CD4-positive, alpha-beta T cell treated with Interleukin-17A for 4 hours (primary cell): ENCODE measurements at places on chromosomes 6 and 20.

DNA sequence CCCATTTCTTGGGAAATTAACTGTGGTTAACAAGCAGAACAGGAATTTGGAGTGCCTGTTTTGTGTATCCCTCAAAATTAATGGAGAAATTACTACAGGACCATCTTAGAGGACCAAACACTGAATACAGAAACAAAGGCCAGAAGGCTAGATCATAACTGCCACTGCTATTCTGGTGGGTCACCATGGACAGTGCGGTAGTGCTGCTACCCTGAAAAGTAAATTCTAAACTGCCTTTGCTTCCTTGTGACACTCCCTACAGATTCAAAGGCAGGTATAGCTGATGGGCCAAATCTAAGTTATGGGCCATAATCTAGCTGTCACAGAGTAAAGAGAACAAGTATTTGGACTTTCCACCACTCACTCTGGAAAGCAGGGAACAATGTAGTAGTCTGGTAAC lies 575.8 kb upstream of the ADGRB3 start:
- no peak for DNase-seq

- DNase-seq = no peak
Measured at GRCh38 chr6:140178935-140179334, 804.5 kb upstream of the CITED2 start.

- no peak for DNase-seq
Measured at GRCh38 chr6:12528581-12529363, 187.8 kb upstream of the PHACTR1 start.

DNA sequence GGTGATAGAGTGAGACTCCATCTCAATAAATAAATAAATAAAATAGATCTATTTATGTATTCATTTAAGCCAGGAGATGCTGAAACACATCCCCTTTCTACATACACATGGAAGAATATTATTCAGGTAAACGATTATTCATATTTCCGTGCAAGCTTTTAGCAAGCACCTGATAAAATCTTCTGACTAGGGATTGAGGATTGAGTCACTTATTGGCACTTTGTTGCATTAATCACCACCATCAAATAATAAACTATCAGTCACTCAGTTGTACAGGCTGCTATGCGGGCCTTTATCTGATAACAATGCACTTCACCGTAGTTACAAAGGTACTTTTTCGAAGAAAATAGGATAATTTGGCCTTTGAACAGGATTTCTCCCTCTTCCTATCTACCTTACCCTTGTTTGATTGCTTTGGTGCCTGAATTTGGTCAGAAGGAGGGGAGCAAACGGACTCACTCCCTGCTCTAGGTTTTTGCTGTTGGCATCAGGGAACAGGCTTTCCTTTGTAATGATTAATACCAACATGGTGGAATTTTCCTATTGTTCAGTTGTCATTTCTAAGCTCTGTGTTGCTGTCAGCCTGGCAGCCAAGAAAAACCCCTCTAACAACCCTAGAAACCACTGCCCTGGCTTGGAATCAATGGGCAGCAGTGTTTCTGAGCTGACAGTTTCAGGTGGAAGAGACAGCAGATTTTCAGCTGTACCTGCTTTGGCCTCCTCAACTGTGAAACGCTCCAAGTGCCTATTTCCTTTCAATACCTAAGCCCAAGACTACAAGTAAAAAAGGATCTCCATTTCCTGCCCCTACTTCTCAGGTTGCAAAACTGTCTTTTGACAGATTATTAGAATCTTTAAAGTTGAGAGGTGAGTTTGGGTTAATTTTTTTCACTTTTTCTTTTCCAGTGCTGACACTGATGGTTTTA lies 63.0 kb downstream of the MYB start:
- DNase-seq = no peak

DNA sequence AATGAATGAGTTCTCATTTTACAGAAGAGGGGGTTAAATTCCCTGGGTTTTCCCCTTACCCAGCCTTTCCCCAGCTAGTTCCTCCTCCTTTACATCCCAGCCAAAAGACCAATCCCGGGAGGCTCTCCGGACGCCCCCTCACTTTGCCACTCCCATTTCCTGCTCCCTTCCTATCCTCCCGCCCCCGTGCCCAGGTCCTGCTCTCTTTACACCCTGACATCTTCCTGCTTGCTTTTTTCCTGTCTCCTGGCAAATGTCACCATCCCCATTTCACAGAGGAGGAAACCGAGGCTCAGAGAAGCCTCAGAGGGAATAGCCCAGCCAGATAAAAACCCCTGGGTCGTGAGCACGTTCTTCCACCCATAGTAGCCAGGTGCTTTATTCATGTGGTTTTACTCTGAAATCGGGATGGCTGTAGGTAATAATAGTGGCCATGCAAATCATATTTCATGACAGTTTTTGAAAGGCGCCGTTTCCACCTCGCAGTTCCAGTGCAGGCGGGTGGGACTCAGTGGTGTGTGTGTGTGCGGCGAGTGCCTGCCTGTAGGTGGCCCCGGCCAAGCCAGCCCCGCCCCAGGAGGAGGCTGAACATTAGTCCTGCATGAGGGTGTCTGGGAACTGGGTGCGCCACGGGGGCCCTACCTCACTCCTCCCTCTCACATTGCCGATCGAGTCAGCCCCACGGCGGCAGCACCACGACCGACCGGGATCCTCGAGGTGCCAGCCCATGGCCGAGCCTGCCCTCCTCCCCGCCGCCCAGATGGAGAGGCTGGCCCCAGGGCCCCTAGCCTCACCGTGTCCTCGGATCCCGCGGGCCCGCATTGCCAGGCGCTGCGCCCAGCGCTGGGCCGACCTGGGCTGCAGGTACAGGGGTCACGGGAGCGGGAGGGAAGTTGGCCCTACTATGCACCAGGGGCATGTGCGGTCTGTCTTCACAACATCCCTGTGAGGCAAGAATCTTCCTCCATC lies at the start of gene ARHGAP40:
Gene ARHGAP40, plus strand, starts transcription at position 594 of the 969 bp plus-strand sequence.
- no peak for DNase-seq

DNA sequence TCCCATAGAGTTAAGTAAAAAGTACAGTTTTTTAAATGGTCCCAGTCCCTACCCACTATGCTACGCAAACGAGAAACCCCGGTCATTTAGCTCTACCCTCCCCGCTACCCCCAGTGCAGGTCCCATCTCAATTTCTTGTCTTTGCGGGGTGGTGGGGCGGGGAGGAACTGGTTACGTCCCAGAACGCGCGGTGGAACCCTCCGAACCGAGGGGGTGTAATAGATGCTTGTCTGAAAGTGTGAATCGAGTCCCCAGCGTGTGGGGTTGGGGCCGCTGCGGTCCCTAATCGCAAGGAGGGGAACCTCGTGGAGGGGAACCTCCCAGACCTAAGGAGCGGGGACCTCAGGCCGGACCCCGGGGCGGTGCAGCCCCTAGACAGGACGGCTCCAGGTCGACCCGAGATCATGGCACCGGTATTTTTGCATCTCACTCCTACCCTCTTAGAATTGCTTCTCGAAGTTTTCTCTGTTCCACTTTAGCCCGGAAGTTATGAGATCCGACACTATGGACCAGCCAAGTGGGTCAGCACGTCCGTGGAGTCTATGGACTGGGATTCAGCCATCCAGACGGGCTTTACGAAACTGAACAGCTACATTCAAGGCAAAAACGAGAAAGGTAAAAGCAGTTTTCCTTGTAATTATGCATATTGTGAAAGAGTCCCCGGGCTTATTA lies 779 bp downstream of the HEBP2 start:
- peak; percentile 53 for DNase-seq

DNA sequence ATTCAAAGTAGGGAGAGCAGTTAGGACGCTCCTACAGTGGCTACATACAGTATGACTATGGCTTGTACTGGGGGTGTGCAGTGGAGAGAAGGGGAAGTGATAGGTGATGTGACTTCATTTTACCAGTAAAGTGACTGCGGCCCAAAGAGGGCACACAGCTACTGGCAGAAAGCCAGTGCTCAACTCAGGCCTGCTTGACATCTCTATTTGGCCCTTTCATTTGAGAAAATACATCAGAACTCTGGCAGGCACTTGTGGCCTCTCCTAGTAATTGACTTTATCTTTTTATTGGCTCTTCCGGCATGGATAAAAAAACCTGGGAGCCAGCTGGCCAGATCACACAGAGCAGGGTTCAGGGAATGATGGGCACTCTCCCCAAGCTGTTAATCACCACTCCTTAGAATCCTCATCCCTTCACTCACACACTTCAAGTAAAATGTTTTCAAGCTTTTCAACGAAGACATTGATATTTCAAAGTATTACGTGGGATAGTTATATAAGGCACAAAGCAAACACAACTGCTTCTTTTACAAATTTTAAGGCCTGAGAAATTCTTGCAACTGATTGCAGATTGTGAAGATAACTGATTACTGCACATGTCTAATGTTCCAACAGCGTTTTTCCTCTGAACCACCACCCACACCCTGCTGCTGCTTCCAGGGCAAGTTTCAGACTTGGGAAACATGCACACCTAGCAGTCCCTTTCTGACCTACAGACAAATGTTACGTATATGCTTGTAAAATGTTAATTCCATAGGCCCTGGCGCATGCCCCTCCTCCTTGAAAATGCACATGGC lies 73.5 kb downstream of the TNFRSF21 start:
- DNase-seq = no peak

GRCh38 chr20:23325107-23325506 lies 25.5 kb upstream of the NXT1 start:
- DNase-seq = no peak

- no peak for DNase-seq
Measured at GRCh38 chr6:47286301-47286700, 23.4 kb downstream of the TNFRSF21 start.

DNA sequence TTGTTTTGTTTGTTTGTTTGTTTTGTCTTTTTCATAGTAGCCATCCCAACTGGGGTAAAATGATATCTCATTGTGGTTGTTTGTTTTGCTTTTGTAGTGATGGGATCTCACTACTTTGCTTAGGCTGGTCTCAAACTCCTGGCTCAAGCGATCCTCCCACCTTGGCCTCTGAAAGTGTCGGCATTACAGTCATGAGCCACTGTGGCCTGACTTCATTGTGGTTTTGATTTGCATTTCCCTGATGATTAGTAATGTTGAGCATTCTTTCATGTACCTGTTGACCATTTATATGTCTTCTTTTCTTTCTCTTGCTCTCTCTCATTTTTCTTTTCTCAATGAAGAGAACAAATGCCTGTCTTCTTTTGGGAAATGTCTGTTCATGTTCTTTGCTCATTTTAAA lies 30.8 kb upstream of the HLA-DOA start:
- no peak for DNase-seq

DNA sequence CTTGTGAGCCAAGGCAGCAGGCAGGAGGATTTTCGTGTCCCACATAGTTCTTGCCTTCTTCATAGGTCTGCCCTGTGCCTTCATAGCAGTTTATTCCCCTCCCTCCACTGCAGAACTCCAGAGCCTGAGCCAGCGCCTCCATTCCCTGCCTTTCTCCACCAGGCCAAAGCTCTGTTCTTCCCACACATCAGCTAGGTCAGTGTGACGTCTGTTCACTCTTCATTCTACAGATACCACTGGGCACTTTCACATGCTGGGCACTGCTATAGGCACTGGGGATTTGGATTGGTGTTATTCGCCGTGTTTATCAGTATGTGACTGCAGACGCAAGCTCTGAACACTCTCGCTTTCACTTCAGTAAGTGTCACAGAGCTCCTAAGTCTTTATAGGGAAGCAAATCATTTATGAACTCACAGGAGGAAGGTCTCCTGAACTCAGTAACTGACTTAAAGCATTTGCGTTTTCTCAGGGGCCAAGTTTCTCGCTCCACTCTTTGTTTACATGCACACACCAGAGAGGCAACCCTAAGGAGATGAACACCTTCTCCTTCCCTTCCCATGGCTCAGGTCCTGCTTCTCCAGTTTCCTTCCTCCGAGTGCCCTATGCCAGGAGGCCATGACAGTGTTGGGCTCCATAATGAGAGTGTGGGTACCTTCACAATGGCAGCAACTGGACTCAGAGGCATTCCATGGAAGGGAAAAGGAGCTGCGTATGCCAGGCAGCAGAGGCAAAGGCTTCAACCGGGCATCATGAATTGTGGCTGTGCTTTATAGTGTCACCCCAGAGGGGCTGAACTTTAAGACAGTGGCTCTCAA lies 6.3 kb upstream of the APMAP start:
- no peak for DNase-seq

GRCh38 chr6:10963113-10963512 lies 76.3 kb downstream of the SYCP2L start:
- no peak for DNase-seq

- DNase-seq = peak; percentile 51
Measured at GRCh38 chr20:53030061-53030460, 57.9 kb downstream of the TSHZ2 start.

GRCh38 chr6:34566830-34567546 lies 10.9 kb upstream of the SPDEF start:
- no peak for DNase-seq

DNA sequence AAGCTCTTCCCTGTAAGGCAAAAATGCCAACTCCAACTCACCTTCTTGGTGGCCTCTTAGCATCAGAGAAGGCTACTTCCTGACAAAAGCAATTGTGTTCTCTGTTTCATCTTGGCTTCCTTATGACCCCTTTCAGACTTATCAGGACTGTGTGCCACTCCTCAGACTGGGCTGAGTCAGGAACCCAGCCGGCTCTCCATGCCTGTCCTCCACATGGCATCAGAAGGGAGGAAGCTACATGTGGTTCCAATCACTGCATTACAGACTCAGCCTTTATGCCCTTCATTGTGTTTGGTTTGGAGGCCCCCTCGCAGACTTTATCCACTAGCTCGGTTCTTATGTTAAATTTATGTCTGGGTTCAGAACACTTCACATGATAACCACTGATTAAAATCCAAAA lies 142.5 kb downstream of the SLC24A3 start:
- no peak for DNase-seq

DNA sequence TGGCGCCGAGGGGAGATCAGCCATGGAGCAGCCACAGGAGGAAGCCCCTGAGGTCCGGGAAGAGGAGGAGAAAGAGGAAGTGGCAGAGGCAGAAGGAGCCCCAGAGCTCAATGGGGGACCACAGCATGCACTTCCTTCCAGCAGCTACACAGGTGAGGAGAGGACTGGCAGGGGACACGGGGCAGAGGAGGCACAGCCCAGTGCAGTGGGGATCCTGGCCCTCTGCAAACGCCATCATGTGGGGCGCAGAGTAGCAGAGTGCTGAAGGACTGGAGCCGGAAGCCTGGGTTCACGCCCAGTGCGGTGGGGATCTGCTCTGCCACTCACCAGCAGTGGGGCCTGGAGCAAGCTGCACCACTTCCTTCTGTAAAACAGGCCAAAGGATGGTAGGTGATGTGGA lies 41.1 kb upstream of the FANCE start:
- DNase-seq = peak; percentile 35

- DNase-seq = no peak
Measured at GRCh38 chr6:20811109-20811761, 277.0 kb downstream of the CDKAL1 start.

DNA sequence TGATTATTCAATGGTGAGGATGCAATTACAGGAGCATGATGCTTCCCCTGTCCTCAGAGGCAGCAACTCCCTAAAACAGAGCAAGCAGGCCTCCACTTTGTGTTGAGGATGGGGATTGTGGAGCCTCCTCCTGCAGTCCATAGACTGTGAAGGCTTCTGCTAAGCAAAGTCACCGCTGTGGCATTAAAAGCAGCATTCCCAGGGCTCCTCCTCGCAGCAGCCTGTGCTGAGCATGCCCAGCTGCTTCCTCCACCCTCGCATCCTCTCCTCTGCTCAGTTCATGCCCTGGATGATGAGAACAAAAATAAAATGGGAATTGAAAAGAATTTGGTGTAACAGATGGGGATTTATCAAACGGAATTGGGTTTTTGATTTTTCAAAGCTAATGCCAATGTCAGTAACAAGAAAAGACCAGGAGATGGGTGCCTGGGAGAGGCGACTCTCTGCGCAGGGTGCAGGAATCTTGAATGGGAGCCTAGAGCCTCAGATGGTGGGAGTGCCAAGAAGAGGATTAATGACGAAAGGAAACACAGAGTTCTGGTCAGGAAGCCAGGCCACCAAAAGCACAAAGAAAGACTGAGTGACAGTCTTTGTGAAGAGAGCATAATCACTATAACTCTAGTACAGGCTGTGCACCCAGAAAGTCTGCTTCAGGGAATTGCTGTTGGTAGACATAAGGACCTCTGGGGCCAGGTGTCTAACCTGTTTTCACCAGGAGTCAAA lies 347.6 kb downstream of the TPBG start:
- no peak for DNase-seq
